CMK (cell line): ENCODE measurements at places on chromosomes 5 and 9.

DNA sequence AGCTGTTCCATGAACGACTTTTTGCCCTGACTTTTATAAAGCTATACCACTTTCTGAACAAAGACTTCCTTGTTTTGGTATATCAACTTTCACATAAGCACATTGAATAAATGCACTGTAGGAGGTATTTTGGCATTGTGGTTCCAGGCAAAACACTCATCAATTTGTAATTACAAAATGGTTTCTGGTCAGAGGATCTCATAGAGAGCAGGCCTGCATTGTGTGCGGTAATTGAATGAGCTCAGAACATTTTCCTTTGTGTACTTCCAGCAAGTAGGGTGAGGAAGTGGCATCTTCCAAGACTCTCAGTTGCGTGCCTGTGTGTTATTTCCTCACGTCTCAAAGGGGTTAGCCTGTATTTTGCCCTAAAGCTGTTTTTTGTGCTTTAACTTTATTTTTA lies 89.2 kb downstream of the PDE6A start:
- no peak for DNase-seq

- no peak for DNase-seq
These were observed 328.9 kb upstream of the MEF2C start for GRCh38 chr5:89211836-89212235.

DNA sequence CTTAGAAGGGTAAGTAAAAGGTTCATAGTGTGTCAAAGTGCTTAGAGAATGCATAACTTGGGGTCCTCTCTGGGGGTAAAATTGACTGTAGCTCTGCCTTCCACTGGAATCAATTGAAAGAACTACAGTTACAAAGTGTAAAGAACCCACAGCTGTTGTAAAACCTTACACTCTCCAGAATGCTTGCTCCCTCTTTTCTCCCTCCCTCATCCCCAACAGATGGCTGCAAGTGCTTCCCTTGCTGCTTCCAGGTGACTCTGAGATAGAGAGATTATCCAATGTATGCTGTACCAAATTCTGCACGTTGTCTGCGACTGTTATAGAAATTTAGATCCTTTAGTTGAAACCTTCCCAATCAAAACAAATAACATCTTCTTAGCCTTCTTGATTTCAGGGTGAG lies 126.0 kb downstream of the STK32A start:
- no peak for DNase-seq

DNA sequence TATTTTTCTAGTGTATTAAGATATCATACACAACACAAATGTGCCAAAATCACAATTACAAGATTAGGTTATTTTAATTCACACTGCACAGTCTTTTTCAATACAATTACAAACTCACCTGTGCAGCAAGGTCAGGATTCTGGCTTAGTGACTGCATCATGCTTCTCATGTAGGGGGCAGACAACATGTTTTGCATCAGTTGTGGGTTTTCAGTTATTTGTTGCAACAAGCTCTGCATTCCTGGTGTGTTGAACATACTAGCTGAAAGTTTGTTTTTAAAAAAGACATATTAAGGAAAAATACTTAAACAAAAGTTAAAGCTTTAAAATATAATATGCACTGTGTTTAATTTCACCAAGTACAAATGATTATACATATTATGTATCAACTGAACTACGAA lies 38.7 kb downstream of the UBQLN1 start:
- no peak for DNase-seq

DNA sequence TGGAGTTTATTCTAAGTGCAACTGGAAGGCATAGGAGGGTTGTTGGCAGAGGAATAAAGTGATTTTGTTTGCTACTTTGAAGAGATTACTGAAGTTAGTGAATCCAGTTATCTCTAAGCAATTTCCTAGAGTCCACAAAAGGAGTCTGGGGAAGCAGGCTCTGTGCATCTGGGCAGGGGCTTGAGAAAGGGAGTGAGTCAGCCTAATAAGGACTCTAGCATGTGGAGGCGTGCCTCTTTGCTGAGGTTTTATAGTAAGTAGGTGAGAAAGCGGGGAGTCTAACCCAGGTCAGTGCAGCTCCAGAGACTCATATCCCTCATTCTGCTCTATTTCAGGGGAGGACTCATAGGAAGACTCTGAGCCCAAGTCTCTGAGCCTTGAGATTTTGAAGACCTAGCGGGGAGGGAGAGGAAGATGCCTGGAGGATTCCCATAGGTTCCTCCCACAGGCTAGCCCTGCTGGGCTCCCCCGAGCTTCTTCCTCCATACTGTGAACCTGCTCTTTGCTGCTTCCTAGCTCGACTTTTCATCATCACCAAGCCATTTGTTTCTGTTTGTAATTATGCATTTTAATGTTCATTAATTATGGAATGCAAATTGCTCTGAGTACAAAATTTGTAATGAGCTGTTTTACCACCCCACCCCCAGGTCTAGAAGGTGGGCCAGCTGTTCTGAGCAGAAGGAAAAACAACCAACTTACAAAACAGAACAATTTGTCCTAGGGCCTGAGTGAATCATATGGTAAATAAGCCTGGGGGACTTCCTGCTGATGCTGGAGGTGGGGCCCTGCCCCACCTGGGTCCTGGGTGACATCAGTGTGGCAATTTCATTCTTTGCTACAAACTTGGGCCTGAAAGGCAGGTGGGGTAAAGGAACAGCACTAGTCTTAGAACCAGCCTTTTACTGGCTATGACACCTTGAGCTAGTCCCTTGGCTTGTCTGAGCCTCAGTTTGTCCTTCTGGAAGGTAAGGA lies 150.2 kb downstream of the TRIM32 start:
- no peak for DNase-seq

- DNase-seq = no peak
These were observed 299.4 kb upstream of the RASA1 start for GRCh38 chr5:86968301-86968753.

DNA sequence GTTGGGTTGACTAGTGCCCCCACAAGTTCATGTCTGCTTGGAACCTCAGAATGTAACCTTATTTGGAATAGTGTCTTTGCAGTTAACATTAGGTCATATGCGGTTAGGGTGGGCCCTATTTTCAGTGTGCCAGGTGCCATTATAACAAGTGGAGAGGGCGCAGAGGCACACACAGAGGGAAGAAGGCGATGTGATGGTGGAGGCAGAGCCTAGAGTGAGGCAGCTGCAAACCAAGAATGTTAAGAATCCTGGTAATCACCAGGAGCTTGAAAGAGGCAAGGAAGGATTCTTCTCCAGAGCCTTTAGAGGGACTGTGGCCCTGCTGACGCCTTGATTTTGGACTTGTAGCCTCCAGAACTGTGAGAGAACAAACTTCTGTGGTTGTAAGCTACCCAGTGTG lies 10.9 kb downstream of the GPR107 start:
- DNase-seq = no peak

DNA sequence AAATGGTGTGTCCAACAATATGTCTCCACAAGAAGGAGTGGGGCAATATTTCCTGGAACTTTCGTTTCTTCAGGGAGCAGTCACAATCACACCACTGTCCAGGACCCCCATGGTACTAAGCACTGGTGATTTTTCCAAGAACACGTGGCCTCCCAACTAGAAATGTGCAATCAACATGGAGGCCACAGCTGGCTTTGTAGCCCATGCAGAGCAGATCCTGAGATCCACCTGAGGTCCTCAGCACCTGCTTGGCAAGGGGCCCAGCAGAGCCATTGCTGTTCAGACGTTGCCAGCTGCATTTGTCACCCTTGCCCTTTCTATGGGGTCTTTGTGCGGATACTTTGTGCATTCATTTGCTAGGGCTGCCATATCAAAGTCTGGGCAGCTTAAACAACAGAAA lies 334.5 kb upstream of the IRX4 start:
- no peak for DNase-seq

- no peak for DNase-seq
These were observed 46.8 kb upstream of the SLIT3 start for GRCh38 chr5:169347786-169348185.

DNA sequence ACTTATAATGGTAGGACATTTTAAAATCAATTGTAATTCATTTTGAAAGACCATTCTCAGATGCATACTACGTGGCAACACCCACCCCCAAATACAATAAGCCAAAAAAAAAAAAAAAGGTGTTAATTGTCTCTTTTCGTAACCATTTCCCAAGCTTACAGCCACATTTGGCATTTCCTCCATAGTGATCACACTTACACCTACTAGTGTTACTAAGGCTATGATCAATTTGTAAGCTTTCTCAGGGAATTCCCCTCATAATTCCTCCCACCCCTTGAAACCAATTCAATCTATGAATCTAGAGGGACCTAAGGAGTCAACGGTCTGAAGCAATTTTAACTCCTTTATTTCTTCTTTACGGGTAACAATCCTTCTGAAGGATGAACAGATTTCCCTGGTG lies 40.1 kb downstream of the NR2F1 start:
- DNase-seq = no peak

DNA sequence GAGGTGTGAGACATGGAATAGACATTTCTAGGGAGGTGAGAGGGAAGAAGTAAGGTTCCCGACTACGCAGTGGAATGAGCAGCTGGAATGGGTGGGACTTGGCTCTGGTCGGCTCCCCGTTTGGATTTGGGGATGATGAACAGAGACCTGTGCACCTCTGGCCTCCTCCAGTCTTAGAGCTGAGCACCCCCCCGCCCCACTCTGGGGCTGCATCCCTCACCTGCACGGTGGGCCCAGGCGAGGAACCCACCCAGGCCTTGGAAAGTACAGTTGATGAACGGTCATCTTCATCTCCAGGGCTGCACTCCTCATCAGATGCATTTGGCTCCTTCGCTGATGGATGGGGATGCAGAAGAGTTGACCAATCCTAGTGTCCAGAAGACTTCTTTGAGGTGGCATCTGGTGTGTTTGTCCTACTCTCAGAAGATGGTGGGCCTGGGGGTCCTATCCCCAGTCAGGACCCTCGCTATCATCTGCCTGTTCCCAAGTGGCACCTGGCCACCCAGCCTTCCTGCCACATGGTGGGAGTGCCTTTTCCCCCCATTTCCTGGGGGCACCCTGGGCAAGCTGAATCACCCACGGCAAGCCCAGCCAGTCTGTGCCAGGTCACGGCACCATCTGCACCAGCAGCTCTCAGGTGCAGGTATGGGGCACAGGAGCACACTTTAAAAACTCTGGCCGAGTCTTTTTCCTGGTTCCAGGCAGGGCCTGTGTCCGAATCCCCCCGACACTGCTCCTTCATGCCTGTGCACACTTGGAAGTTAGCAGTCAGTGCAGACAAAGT lies 70.5 kb downstream of the GTF3C4 start:
- DNase-seq = no peak

DNA sequence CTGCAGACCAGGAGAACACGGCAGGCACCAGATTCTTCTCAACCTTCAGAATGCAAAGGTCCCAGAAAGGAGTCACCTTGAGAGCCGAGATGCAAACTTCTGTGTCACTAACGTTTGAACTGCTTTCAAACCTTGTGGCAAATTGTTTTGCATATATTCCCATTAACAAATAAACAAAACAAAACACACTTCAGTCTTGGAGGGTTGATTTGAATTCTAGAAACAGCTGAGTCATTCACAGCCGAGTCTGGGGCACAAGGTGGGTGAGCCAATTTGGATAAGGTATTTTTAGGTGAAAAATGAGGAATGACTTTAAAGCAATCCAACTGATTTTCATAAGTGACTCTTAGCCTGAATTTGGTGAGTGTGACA lies 38.8 kb upstream of the ANKRD33B start:
- no peak for DNase-seq

GRCh38 chr5:5688194-5688924 lies 265.9 kb downstream of the ICE1 start:
- no peak for DNase-seq

DNA sequence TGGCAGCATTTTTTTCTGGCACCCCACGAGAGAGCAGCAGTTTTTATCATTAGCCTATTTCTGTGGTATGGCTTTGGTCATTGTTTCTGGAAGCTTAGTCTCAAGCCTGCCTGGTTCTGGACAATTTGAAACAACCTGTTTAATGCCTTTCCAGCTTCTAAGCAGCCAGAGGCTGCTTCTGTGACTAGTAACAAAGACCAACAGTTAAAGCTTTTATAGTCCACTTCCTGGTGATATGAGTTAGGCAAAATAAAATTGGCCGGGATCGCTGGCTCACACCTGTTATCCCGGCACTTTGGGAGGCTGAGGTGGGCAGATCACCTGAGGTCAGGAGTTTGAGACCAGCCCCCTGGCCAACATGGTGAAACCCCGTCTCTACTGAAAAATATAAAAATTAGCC lies 24.0 kb downstream of the LYRM7 start:
- no peak for DNase-seq

DNA sequence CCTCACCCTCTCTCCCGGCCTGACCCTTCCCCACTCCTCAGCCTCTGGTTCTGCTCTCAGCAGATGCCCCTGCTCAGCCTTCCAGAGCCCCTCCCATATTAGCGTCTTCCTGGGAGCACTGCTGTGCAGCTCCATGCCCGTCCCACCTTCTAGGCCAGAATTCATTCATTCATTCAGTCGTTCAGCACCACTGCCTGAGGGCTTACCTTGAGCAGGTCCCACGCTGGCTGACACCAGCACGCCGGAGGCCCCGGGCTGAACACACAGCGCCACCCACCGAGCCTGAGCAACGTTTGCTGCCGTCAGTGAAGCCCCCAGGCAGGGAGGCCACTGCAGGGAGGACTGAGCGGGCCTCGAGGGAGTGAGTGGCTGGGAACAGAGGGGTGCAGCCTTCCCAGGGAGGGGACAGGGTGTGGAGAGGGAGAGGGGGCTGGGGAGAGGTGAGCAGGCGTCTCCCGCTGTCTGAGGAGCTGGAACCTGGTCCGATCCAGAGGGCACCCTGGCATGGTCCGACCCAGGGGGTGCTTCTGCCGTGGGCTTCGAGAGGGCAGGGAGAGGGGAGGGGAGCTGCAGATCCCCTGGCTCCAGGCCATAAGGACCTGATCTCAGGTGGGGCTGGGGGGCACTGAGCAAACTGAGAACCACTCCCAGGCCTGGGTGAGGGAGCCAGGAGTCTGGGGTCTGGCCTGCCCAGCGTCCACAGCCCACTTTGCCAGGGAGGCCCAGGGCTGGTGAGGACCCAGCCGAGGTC lies 98.8 kb upstream of the RAPGEF1 start:
- no peak for DNase-seq

GRCh38 chr9:105912863-105913516 lies 218.6 kb downstream of the TMEM38B start:
- no peak for DNase-seq

- no peak for DNase-seq
These were observed 38.8 kb downstream of the BARX1 start for GRCh38 chr9:93916358-93916757.

DNA sequence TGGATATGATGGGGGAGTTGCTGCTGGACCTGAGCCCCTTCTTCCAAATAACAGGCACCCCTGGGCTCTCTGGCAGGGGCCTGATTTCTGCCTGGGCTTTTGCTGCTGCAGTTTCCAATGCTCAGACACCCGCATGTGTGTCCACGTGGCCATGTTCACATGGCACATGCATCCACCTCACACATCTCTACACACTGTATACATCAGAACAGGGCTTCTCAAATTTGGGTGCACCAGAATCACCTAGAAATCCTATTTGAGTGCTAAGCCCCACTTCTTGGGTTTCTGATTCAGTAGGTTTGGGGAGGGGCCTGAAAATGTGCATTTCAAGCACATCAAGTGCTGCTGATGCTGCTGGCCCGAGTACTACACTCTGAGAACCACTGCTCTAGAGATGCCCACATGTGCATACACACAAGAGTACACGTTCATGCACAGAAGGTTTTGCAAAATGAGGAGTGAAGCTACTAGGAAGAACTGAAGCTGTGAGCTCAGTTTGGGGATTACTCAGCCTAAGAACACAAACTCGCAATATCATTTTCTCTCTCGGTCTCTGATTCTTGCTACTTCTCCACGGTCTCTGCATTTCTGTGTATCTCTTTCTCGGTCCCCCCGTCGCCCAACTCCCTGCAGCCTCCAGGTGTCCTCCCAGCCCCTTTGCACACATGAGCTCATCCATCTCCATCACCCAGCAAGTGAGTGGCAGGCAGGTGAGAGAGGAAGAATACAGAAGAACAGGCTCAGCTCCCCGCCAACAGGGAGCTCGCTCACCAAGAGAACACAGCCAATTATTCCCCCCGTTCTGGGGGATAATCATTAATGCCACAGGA lies 97.0 kb downstream of the PCDH1 start:
- DNase-seq = no peak
